ENCODE measurements at places on chromosomes 11 and 22. TPM values are rescaled to one million over a fixed set of nuclear protein-coding genes. Genes with fewer than 3 reads are reported as not detected.

- no peak for DNase-seq
These were observed 14.5 kb upstream of the CAVIN3 start for GRCh38 chr11:6334806-6335205.

- DNase-seq, result no peak
These were observed 492.8 kb downstream of the INSC start for GRCh38 chr11:15607361-15608036.

The SYT12 gene
- 1.6 TPM for total RNA-seq

DNA sequence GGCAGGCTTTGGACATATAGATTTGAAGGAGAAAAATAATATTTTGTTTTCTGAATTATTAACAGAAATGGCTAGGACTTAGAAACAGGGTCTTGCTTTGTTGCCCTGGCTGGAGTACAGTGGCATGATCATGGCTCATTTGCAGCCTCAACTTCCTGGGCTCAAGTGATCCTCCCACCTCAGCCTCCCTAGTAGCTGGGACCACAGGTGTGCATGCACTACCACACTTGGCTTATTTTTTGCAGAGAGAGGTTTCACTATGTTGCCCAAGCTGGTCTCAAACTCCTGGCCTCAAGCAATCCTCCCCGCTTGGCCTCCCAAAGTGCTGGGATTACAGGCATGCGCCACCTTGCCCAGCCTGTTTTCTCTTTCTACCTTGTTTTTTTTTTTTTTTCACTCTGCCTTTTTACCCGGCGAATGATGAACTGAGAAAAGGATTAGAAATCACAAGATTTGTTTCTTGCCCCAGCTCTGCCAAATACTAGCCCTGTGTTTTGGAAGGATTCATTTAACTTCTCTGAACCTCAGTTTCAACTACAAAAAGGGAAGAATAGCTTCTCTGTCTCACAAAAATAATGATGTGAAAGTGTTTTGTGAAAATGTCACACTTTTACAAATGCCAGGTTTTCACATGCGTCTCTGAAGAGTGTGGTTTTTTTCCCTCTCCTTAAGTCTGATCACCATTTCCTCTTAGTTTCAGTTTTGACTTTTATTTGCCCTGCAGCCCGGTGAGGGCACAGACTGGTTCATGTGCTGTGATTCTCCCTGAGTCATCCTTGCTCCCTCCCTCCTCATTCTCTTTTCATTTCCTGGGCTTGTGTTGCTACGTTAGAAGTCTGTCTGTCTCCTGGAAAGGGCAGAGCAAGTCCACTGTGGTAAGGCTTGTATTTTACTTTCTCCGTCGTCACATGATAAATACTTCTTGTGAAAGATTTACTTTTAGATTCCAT lies 67.7 kb downstream of the BCL2L13 start:
- peak; percentile 89 for DNase-seq

- DNase-seq, result no peak
These were observed 6.0 kb upstream of the MS4A4A start for GRCh38 chr11:60274416-60274815.

GRCh38 chr11:37657645-37658044 lies 1059.6 kb upstream of the RAG2 start:
- no peak for DNase-seq

Data from GM12878 (cell line).